K562 (cell line): ENCODE measurements at places on chromosomes 5 and 9. TPM values are rescaled to one million over a fixed set of nuclear protein-coding genes. Genes with fewer than 3 reads are reported as not detected.
A peak's percentile ranks its signal among the peaks of the same experiment; 100 is the strongest.

Gene ZNF608
- total RNA-seq, result 1.5 and 2.3 TPM in 2 replicates

Gene DAB2IP
- 0.31 and 0.38 TPM in 2 replicates for total RNA-seq

Gene TMEM203
- 59.5 and 64.2 TPM in 2 replicates for total RNA-seq

Gene GLRX
- 2.9 and 4.4 TPM in 2 replicates for total RNA-seq

Gene FAM53C
- 34.6 and 38.5 TPM in 2 replicates for total RNA-seq

Gene DND1
- total RNA-seq, result 0.81 and 1.3 TPM in 2 replicates

Gene ANKRD31
- 0.04 and 0.07 TPM in 2 replicates for total RNA-seq

- no peak overlapping the region for H3K27ac ChIP-seq
- no peak overlapping the region for H3K4me3 ChIP-seq
- no peak for DNase-seq
- no peaks in the 10 kb centered on the region for H3K36me3 ChIP-seq
- H3K27me3 ChIP-seq, result no peaks in the 10 kb centered on the region
- H3K4me1 ChIP-seq, result no peaks in the 10 kb centered on the region
These were observed 267.8 kb downstream of the MAT2B start for GRCh38 chr5:163773226-163773625.

- no peak overlapping the region for H3K4me3 ChIP-seq
- no peak overlapping the region for H3K27ac ChIP-seq
- H3K4me1 ChIP-seq, result no peaks in the 10 kb centered on the region
- no peaks in the 10 kb centered on the region for H3K27me3 ChIP-seq
These were observed 445.2 kb upstream of the GRAMD2B start for GRCh38 chr5:125978015-125978414.

GRCh38 chr5:64814073-64814472 is 45.3 kb downstream of the CWC27 start:
- H3K36me3 ChIP-seq, result no peaks in the 10 kb centered on the region; the same call in 2 of the 3 replicates
- H3K27me3 ChIP-seq, result no peaks in the 10 kb centered on the region
- no peak overlapping the region for H3K27ac ChIP-seq
- no peak for DNase-seq
- H3K4me1 ChIP-seq, result no peaks in the 10 kb centered on the region

DNA sequence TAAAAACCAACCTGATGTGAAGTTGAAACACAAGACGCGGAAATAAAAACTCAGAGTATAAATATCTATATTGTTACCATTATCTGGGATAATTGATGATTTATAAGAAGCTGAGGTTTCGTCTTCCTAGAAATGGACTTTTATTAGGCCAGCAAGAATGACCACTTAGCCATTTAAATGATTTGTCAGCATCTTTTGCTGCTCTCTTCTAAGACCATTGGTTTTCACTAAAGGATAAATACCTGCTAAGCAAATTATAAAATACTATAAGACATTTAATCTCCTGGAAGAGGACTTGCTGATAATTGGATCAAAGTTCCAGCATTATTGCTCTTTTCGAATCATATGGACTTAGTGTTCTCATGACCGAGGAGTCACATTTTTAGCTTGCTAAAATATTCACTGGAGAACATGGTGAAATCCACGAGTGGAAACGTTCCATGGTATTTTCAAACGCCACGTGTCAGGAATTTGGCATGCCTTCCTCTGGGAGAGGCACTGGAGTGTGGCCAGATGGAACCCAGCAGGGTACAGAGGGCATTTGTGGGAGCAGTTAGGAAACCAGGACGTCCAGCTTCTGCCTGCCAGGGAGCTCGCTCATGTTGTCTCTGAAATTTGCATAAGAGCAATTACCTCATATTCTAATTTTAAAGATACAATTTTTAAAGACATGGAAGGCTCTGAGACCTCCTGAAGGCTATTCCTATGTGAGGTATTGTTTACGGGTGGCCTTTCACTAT is 43.1 kb downstream of the TNFAIP8 start:
- H3K27me3 ChIP-seq, result no peaks in the 10 kb centered on the region
- H3K36me3 ChIP-seq, result peaks cover 5% of the 10 kb centered on the region; the same call in 2 of the 3 replicates
- no peaks in the 10 kb centered on the region; the same call in 1 of the 2 replicates for H3K4me1 ChIP-seq
- no peak for DNase-seq
- H3K27ac ChIP-seq, result no peak overlapping the region

DNA sequence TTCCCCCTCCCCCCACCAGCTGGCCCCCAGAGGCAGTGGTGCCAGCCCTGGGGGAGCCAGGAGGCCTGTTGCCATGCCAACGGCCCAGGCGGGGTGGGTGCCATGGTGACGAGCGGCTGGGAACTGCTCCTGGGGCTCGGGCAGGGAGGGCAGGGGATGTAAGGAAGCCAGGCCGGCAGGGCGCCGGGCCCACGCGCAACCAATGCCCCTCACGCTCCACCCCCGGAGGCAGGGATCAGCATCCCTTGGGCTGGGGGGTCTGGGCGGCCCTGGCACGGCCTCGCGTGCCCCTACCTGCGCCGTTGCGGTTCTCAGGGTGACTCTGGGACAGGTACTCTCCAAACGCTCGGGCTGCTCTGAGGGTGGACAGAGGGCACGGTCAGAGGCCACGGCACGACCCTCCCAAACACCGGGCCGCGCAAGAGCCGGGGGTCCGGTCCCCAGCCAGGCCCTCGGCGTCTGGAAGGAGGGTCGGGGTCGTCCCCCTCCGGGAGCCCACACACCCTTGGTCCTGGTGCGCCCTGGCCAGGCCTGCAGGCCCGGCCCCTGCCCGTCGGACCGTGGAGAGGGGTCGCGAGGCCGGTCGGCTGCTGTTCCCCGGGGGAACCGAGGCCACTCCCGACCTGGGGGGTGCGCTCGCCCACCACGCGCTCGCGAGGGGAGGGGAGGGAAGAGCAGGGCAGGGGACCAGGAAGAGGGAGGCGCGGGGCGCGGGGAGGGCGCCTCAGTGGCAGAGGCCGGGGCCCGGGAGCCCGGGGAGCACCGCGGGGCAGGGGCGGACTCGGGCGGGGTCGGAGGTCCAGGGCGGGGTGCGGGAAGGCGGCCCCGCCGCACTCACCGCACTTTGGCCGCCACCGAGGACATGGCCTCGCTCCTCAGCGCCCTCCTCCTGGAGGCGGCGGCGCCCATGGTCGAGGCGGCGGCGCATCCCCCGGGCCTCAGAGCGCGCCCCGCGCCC is 661 bp downstream of the NSMF start:
- H3K27me3 ChIP-seq, result no peaks in the 10 kb centered on the region
- DNase-seq, result peak; percentile 64
- H3K27ac ChIP-seq, result peak overlapping the region; percentile 74
- H3K4me1 ChIP-seq, result peaks cover 24% of the 10 kb centered on the region

GRCh38 chr9:85432599-85432998 is 309.2 kb downstream of the AGTPBP1 start:
- H3K27ac ChIP-seq, result no peak overlapping the region
- no peaks in the 10 kb centered on the region for H3K4me1 ChIP-seq
- H3K36me3 ChIP-seq, result no peaks in the 10 kb centered on the region
- H3K4me3 ChIP-seq, result no peak overlapping the region
- no peak for DNase-seq

DNA sequence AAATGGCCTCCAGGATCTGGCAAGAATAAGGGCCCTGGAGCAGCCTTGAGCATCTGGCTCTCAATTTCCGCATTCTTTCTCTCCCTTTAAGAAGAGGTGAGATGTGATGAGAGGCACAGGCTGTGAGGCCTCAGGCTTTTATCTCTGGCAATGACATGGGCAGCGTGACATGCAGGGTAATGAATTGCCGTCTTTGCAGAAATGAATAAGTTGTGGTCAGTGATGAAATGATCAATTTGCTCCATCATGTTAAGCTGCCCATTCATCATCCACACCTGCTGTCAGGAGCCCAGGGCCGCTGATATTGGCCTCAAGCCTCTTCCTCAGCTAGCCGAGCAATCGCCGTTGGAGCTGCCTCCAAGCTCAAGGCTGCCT is 265.3 kb downstream of the TRIM32 start:
- H3K27me3 ChIP-seq, result no peaks in the 10 kb centered on the region
- no peaks in the 10 kb centered on the region for H3K36me3 ChIP-seq
- H3K4me3 ChIP-seq, result no peak overlapping the region
- no peak for DNase-seq
- no peak overlapping the region for H3K27ac ChIP-seq
- no peaks in the 10 kb centered on the region for H3K4me1 ChIP-seq

- H3K36me3 ChIP-seq, result no peaks in the 10 kb centered on the region
- peaks cover 36% of the 10 kb centered on the region for H3K27me3 ChIP-seq
- no peak overlapping the region for H3K27ac ChIP-seq
- H3K4me3 ChIP-seq, result no peak overlapping the region
- no peaks in the 10 kb centered on the region for H3K4me1 ChIP-seq
These were observed 124.1 kb upstream of the OTULINL start for GRCh38 chr5:14457476-14457875.

DNA sequence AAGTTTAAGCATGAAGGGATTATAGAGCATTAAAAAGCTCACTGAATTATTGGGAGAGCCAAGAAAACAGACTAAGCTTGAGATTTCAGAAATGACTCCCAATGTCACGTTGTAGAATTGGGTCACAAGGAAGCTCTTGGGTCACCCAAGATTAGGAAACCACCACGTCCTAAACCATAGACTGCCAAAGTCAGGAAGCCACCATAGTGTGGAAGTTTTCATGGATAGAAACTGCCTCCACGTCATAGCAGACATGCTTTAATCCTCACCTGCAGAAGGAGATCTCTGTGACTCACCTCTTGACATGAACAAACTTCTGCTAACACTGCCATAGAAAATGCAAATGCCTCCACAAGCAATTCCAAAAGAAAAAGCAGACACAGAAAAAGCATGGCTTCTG is 106.3 kb downstream of the SLC1A3 start:
- no peaks in the 10 kb centered on the region for H3K36me3 ChIP-seq
- H3K27ac ChIP-seq, result no peak overlapping the region
- H3K27me3 ChIP-seq, result no peaks in the 10 kb centered on the region
- no peak for DNase-seq

DNA sequence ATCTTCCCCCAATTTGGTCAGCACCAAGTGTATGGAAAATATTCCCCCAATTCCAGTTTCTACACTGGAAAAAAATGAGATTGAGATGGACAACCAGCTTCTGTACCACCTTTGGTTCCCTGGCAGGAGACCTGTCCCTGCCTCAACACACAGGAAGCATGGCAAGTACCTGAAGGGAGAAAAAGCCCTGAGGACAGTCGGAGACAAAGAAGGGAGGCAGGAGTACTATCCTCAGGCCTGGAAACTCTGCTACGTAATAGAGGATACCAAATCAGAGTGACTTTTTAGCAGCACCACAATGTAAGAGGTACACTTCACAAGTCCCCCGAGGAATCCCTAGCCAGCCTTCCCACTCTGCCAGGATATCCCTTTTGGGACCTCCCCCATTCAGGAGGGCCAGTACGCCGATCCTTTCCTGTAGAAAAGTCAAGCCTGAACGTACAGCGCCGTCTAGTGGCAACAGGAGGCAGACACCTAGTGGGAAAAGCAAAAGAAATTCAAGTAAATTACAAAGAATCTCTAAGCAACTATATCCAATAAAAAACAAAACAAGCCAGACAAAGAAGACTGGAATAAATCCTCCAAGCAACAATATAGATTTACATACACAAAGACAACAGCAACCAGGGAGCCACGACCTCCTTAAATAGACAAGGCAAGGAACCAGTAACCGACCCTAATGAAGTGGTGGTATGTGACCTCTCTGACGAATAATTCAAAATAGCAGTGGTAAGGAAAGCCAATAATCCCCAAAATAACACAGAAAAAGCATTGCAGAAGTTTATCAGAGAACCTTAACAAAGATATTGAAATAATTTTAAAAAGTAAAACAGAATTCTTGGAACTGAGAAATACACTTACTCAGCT is 63.3 kb upstream of the SLCO6A1 start:
- H3K27me3 ChIP-seq, result no peaks in the 10 kb centered on the region
- no peak overlapping the region for H3K27ac ChIP-seq
- no peaks in the 10 kb centered on the region for H3K4me1 ChIP-seq
- H3K36me3 ChIP-seq, result no peaks in the 10 kb centered on the region
- peak; percentile 14 for DNase-seq
- H3K4me3 ChIP-seq, result no peak overlapping the region

DNA sequence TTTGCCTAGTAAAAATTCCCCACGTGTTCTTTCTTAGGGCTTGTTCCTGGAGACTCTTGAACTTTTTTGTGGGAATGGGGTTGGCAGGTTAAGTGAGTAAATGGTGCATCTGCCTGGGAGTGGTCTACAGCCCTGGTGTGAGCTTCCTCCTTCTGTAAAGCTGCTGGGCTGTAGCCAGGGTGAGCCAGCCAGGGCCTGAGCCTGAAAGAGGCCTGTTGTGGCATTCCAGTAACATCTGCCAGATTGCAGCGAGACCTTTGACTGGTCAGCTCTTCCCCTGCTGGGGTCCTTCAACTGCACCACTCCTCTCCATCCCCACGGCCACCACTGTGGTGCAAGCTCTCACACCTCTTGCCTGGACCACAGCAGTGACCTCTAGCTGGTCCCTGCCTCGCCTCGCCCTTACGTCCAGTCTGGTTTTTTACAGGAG is 47.5 kb downstream of the SLC22A5 start:
- no peak overlapping the region for H3K4me3 ChIP-seq
- no peaks in the 10 kb centered on the region for H3K36me3 ChIP-seq
- DNase-seq, result no peak
- no peaks in the 10 kb centered on the region for H3K27me3 ChIP-seq
- no peak overlapping the region for H3K27ac ChIP-seq

GRCh38 chr5:74992791-74993190 is 59.6 kb downstream of the GCNT4 start:
- DNase-seq, result no peak
- H3K36me3 ChIP-seq, result no peaks in the 10 kb centered on the region
- no peaks in the 10 kb centered on the region for H3K4me1 ChIP-seq
- no peak overlapping the region for H3K27ac ChIP-seq

- H3K4me3 ChIP-seq, result no peak overlapping the region
- H3K36me3 ChIP-seq, result no peaks in the 10 kb centered on the region
- peaks cover 21% of the 10 kb centered on the region for H3K4me1 ChIP-seq
- H3K27me3 ChIP-seq, result no peaks in the 10 kb centered on the region
- peak; percentile 85 for DNase-seq
These were observed 2.8 kb upstream of the OR2V1 start for GRCh38 chr5:181133610-181134231.

GRCh38 chr9:37564916-37565315 is 11.3 kb downstream of the FBXO10 start:
- H3K4me3 ChIP-seq, result no peak overlapping the region
- peaks cover 19% of the 10 kb centered on the region; the same call in 2 of the 3 replicates for H3K36me3 ChIP-seq
- no peak for DNase-seq
- H3K27me3 ChIP-seq, result no peaks in the 10 kb centered on the region
- H3K4me1 ChIP-seq, result peaks cover 2% of the 10 kb centered on the region; the same call in 1 of the 3 replicates

DNA sequence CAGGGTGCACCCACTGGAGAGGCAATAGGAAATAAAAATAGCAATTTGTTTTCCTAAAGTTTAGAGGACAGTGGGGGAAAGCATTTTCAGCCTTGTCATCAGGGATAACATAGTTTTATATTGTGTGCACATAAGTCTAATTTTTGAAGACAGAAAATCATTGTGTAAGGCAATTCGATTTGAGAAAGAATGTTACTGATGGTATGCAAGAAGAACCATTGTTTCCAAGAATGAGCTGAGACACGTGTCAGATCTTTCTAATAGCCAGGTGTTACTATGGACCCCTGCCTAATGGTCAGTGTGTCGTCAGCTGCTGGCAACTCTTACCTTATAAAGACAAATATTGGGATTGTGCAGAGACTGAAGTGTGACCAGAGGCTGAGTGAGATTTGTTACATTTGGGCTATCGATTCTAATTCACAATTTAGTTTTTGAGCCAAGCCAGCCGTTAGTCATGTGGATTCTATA is 67.1 kb upstream of the PPP2R2B start:
- no peaks in the 10 kb centered on the region for H3K4me1 ChIP-seq
- H3K4me3 ChIP-seq, result no peak overlapping the region
- no peaks in the 10 kb centered on the region for H3K36me3 ChIP-seq
- H3K27me3 ChIP-seq, result no peaks in the 10 kb centered on the region
- DNase-seq, result no peak
- no peak overlapping the region for H3K27ac ChIP-seq

GRCh38 chr9:91161465-91162300 is 200.0 kb downstream of the AUH start:
- no peaks in the 10 kb centered on the region for H3K27me3 ChIP-seq
- no peak overlapping the region for H3K4me3 ChIP-seq
- peaks cover 38% of the 10 kb centered on the region for H3K4me1 ChIP-seq
- H3K36me3 ChIP-seq, result no peaks in the 10 kb centered on the region
